ENCODE measurements at places on chromosomes 13 and 19.

GRCh38 chr13:109840201-109840892 lies 54.0 kb upstream of the IRS2 start:
- DNase-seq: no peak

GRCh38 chr13:41974262-41974900 lies 13.5 kb upstream of the VWA8 start:
- DNase-seq: peak; percentile 10

DNA sequence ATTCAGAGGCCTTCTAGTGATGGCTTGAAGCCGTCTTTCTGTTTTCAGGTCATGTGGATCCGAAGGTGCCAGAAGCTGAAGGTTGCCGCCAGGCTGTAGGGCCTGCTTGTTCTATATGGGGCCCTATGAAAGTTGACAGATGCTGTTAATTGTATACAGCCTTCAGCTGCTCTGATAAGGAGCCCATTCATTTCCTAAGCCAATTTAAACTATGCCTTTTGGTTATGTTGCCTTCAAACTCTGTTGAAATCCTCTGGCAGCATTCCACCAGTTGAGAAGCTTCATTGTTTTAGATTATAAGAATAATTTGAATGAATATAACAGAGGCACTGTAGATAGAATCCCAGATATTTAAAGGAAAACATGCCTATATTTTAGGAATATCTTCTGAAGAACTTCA lies 34.4 kb downstream of the RAP2A start:
- no peak for DNase-seq

- no peak for DNase-seq
Observed at GRCh38 chr19:722553-723101, 13.9 kb downstream of the PALM start.

GRCh38 chr19:42693760-42694350 lies 46.4 kb downstream of the PSG3 start:
- DNase-seq: no peak

GRCh38 chr13:110301606-110302553 lies 5.1 kb downstream of the COL4A1 start:
- no peak for DNase-seq

GRCh38 chr19:33156334-33156733 lies 24.4 kb downstream of the WDR88 start:
- no peak for DNase-seq

- no peak for DNase-seq
Observed at GRCh38 chr13:101711307-101712025, 259.0 kb downstream of the ITGBL1 start.

DNA sequence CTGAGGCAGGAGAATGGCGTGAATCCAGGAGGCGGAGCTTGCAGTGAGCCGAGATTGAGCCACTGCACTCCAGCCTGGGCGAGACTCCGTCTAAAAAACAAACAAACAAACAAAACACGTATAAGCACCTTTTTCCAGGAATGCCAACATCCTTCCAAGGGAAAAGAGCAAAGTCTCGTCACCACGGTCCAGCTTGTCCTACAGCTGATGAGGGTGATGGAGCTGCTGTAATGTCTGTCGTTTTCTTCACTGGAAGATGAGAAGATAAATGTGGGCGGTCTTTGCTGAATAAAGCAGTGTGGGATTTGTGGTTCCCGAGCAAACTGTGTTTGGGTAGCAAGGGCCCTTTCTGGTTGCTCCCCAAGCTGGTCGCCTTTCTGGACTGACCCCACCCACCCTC lies 166.6 kb downstream of the PTPRS start:
- DNase-seq: no peak

- DNase-seq: no peak
Observed at GRCh38 chr13:77136902-77137420, 110.0 kb upstream of the FBXL3 start.

DNA sequence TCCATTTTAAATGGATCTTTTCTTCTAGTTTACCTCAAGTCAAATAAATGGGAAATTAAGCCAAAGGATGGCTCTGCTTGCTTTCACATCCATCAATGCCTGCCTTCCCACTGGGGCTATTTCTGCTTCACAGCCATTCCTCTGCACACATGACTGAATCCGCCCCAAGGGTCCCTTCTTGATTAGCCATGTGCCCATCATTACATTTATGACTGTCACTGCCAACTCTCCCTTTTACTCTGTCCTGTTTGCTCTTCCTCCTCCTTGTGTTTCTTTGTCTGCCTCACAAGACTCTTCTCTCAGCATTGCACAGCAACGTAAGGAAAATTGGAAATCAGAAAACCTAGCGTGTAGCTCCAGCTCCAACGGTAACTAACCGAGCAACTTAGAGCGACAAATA lies 410.2 kb downstream of the TBC1D4 start:
- DNase-seq: no peak

DNA sequence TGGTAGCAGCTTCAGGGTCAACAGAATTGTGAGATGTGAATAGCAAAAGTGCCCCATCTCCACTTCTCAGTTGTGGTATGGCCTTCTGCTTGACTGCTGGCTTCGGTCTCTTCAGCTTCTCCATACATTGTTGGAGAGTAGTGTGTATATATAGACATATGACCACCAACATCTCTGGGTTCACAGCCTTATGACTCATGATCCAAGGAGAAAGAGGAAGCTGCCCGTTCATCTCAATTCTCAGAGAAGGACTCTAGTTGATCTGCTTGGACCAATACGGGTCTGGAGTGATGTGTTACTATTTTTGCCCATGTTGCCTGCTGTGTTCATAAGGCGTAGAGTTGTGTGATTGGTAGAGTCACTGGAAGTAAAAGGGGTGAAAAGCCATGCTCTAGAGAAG lies 3.6 kb upstream of the COMMD6 start:
- no peak for DNase-seq

Data from CD4-positive, alpha-beta T cell treated with Interleukin-15 for 4 hours (primary cell).